Activated naive CD4-positive, alpha-beta T cell treated with anti-CD3 and anti-CD28 coated beads, Interleukin-2, amount 10 ng/mL, durations not matched to agents 5 hours and 36 hours (primary cell): ENCODE measurements at places on chromosomes 1 and 21. TPM values are rescaled to one million over a fixed set of nuclear protein-coding genes. Genes with fewer than 3 reads are reported as not detected.

Gene TMEM269
- 0.30 TPM for total RNA-seq

Gene TRIM67
- total RNA-seq, result not detected

Gene C1orf94
- not detected for total RNA-seq

Gene ATP5PB
- 333 TPM for total RNA-seq

Gene IL12RB2
- total RNA-seq, result 32.2 TPM

Gene EPHA10
- total RNA-seq, result not detected

Gene INAVA
- not detected for total RNA-seq

Gene SHISAL2A
- total RNA-seq, result 27.3 TPM

Gene HSD11B1
- 1.6 TPM for total RNA-seq
